ENCODE measurements at places on chromosomes 6 and 20.

- DNase-seq, result no peak
Measured at GRCh38 chr6:153591159-153591558, 447.9 kb upstream of the OPRM1 start.

DNA sequence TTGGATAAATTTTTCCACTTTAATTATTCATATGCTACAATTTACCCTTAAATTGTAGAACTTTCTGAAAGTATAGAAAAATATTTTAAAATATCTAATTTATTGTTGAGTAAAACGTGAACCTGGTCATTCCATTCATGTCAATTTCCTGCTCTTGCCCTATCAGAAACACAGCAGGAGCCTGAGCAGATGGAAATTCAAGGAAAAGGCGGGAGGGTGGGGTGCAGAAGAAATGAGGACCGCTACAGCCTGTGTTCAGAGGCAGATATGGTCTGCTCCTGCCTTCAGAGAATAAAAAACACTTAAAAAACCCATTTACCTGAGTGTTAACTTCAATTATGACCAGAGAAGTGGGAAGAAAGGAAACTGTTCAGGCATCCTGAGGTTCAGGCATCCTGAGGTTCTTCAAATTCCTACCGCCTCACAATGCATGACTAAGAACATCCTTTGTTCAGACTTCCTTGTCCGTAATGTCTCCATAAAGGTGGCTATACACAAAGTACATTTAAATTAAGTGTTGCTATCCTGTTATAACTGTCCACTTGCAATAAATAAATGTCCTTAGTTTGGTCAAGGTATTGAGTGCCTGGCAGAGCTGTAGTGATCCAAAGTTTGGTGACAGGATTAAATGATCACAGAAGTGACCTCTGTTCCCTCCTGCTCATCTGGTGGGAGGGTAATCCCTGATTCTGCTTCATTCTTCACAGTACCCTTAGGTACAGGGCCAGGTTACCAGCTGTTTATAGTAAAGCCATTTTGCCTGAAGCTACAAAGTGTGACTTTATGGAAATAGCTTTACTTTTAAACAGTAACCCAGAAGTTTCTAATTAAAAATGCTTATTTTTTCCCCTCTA, 109.1 kb downstream of the MAN1A1 start:
- DNase-seq, result no peak

DNA sequence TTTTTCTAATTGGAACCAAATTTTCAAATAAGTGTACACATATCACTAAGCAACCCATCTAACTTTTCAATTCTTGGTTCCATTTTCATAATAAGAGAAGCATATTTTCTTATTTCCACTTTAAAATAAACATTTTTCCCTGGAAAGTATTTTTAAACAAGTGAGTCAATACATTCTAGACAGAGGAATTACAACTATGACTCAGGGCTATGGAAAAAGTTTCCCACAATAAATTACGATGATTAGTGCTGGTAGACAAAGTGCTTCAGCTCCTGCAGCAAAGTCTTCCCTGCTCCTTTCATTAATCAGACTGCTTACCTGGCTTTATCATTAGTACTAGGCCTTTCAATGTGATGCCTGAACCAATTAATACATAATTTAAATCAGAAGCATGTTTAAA, 322.5 kb downstream of the HACE1 start:
- DNase-seq, result no peak

DNA sequence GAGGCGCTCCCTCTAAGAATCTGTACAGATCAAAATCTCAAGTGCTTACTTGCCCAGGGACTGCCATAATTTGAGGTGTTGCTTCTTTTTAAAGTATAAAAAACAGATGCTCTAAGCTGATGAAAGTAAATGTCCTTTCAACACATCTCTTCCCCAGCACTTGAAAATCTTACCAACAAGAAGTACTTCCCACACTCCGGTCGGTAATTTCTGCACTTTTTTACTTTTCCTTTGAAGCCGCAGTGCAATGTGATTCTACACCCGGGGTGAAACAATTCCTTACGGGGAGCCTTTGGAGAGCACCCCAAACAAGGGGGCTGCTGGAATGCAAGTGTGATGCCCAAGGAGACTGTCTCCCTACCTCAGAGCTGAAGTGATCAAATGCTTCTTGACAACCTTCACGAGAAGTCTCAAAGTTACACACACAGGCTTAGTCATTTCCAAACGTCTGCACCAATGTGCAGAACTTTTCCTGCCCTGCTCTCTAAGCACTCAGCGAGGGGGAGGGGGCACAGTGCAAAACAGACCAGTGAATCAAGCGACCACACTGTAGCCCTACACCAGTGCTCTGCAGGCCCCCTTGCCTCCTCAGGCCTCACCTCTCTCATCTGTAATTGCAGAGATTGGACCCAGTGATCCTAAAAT, 56.7 kb downstream of the ATXN1 start:
- no peak for DNase-seq

DNA sequence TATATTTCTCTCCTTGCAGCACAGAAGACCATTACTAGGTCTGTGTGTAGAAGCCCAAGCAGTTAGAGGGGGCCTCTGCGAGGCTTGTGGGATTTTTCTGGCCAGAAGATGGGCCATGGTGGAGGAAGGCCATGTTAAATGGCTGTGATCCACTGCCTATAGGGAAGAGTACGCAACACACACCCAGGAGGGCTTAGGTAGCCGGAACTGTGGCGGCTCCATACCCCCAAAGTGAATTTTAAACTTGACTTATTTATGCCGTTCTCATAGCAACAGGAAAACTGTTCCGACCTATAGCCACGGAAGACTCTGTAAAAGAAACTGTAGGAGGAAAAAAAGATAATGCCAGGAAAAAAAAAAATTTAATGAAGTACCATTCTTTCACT, 69.5 kb downstream of the SLX4IP start:
- DNase-seq, result no peak

All from GM12864 (cell line).